ENCODE measurements at places on chromosomes 11 and 22.

DNA sequence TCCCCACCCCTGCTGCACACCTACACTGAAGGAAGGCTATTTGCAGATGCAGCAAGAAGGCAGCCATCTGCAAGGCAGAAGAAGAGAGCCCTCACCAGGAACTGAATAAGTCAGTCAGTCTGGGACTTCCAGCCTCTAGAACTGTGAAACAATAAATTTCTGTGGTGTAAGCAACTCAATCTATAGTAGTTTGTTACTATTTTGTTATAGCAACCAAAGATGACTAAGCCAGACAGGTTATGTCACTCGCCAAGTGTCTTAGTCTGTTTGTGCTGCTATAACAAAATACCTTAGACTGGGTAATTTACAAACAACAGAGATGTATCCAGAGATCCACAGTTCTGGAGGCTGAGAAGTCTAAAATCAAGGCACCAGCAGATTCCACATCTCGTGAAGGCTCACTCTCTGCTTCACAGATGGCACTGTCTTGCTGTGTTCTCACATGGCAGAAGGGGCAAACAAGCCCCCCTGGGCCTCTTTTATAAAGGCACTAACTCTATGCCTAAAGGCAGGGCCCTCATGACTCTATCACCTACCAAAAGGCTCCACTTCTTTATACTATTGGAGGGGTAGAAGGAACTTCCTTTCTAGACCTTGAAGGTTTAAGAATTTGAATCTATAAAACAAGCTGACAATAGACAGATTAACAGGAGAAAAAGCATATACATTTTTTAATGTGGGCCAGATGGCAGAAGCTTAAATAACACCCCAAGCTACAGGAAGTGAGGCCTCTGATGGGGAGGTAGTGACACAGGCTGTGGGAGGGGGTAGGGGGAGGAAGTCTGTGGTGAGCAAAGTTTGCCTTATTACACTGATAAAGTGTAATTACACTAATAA lies 12.3 kb downstream of the APOL6 start:
- no peak for DNase-seq

GRCh38 chr11:108757630-108758029 lies 92.8 kb downstream of the DDX10 start:
- no peak for DNase-seq

- no peak for DNase-seq
Measured at GRCh38 chr11:111408789-111409727, 30.0 kb upstream of the POU2AF1 start.

DNA sequence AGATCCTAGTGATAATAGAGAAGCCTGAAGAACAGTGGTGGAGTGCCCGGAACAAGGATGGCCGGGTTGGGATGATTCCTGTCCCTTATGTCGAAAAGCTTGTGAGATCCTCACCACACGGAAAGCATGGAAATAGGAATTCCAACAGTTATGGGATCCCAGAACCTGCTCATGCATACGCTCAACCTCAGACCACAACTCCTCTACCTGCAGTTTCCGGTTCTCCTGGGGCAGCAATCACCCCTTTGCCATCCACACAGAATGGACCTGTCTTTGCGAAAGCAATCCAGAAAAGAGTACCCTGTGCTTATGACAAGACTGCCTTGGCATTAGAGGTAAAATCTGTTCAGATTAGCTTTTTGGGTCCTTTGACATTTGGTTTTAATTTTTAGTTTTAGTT lies 16.7 kb downstream of the CRKL start:
- DNase-seq = no peak

GRCh38 chr22:41781507-41781906 lies 19.0 kb upstream of the CCDC134 start:
- no peak for DNase-seq

GRCh38 chr11:95661162-95661561 lies 128.4 kb downstream of the FAM76B start:
- no peak for DNase-seq

DNA sequence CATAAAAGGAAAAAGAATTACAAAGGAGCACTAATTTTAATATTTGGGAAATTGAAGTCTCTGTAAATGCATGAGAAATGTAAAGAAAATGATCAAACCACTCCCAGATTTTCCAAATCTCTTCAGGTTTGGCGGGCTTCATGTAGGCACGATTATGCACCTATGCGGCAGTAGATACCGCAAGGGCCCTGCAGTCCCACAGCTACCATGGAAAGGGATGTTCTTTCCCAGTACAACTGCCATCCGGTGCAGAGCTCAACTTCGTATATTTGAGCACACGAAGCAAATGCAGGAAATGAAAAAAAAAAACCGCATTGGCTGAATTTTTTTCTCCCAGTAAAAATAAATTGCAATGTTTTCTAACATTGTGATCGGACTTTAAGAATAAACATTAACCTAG lies 1.4 kb downstream of the SLC17A6 start:
- DNase-seq = no peak

- DNase-seq = no peak
Measured at GRCh38 chr11:124085997-124086846, 29.0 kb upstream of the VWA5A start.

GRCh38 chr11:977830-978720 lies 52.4 kb downstream of the AP2A2 start:
- DNase-seq = no peak

DNA sequence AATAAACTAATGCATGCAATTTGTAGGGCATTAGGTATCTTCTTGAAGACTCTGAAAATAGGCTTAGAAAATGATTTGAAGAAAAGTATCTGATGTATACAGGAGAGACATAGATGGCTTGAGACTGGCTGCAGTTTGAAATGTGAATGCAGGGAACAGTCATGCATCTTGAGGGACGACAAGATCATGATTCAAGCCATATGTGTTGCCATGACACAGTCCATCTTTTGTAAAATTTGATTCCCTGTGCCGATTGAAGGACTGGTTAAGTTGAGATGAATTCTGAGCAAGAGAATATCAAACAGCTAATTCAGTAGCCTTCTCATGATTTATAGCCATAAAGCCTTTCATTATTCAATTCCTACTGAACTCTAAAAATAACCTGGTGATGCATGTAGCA lies 231.6 kb downstream of the CASP12 start:
- no peak for DNase-seq

DNA sequence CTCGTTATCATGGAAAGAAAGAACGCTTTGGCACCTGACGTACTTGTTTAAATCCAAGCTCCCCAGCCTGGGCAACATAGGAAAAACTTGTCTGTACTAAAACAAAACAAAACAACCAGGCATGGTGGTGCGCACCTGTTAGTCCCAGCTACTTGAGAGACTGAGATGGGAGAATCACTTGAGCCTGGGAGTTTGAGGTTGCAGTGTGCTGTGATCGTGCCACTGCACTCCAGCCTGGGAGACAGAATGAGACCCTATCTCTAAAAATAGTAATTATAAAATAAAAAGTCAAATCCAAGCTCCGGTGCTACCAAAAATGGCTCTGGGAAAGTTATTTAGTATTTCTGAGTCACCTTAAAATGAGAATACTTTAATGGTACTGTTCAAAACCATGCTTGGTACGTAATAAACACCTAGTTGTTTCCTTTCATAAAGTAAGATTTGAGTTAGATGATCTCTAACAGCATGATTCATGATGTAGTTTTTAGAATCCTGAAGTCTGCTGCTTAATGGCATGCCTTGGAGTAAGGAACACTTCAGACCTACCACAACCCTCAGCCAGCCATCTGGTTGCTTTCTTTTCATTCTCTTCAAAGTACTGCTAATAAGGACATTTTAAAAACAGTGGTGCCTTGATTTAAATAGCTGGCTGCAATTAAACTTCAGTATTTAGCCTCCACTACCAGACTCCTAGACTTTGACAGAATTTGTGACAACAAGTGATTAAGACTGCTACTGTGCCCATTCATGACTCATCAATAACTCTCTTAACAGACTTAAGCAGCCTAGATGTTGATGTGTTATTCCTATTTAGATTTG lies 8.4 kb downstream of the PPME1 start:
- DNase-seq = peak; percentile 80

- no peak for DNase-seq
Measured at GRCh38 chr22:42884616-42885375, 27.7 kb upstream of the ARFGAP3 start.

- DNase-seq = peak; percentile 59
Measured at GRCh38 chr11:6438979-6439571, 1.7 kb downstream of the HPX start.

DNA sequence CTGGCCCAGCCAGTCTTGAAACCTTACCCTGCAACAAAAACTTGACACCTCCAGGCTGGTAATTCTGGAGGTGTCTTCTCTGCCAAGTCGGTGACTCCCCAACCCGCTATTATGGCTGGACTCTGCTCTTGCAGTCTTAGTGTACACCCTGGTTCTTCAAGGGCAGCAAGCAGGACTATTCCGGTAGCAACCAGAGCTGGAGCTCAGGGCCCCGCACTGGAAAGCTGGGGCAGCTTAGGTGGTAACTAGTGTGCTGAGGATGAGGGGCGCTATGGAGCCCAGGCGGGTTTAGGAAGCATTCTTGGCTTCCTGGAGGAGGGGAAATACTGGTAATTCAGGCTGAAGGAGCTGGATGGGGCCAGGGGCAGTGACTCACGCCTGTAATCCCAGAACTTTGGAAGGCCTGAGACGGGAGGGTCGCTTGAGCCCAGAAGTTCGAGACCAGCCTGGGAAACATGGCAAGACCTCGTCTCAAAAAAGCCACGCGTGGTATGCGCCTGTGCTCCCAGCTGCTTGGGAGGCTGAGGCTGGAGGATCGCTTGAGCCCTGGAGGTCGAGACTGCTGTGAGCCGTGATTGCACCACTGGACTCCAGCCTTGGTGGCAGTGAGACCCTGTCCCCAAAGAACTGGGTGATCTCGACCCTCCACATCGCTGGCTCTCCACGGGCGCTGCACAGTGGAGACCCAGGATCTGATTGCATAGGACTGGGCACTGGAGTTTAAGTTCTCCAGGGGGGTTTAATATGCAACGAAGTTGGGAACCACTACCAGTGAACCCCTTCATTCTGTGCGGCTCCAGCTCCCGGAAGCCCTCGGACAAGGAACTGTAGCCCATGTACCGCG lies 10.6 kb upstream of the AIFM3 start:
- no peak for DNase-seq

GRCh38 chr11:94131047-94131717 lies 2.5 kb downstream of the PANX1 start:
- DNase-seq = no peak

- no peak for DNase-seq
Measured at GRCh38 chr11:36048496-36049247, 104.8 kb downstream of the LDLRAD3 start.

GRCh38 chr11:82176945-82177344 lies 556.7 kb downstream of the FAM181B start:
- DNase-seq = no peak

- DNase-seq = no peak
Measured at GRCh38 chr11:26573896-26574295, 1.8 kb upstream of the MUC15 start.

GRCh38 chr11:72220696-72221363 lies 3.7 kb upstream of the INPPL1 start:
- no peak for DNase-seq

DNA sequence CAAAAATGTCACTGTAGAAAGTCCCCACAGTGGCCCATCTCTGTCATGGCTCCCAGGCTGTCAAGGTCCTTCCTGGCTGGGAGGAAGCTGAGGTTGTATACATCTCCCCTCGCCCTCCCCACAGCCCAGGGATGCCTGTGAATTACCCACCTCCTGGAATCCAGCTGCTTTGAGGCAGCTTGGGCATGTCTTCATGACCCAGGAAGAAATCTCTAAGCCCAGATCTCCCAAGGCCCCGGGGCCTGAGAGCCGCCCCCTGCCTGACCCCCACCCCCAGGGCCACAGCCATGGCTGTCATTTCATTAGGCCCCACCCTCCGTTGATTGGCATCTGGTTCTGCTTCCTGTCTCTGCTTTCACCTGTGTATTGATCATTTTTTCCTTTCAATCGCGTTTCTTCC lies 207.5 kb downstream of the TBC1D22A start:
- DNase-seq = no peak

DNA sequence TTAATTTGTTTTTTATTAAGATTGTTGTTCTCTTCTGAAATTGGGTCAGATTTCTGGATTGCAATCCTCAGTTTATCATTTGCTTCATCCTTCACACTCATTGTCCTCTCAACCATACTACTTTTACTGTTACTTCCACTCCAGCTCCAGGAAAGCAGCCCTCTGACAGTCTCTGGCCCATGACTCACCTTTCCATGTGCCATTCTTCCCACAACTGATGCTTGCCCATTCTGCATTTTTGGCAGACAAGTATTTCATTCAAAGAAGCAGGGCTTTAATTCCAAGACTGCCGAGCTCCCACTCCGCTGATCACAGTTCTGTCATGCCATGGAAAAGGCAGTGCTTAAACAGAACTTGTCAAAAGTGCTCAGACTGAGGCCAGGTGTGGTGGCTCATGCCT lies 139.2 kb downstream of the WNT11 start:
- no peak for DNase-seq

- DNase-seq = no peak
Measured at GRCh38 chr11:6855971-6856541, 6.8 kb upstream of the OR10A2 start.

- DNase-seq = no peak
Measured at GRCh38 chr11:8983552-8983951, 19.3 kb upstream of the TMEM9B start.

GRCh38 chr11:46537537-46538295 lies 56.1 kb downstream of the AMBRA1 start:
- DNase-seq = peak; percentile 83

DNA sequence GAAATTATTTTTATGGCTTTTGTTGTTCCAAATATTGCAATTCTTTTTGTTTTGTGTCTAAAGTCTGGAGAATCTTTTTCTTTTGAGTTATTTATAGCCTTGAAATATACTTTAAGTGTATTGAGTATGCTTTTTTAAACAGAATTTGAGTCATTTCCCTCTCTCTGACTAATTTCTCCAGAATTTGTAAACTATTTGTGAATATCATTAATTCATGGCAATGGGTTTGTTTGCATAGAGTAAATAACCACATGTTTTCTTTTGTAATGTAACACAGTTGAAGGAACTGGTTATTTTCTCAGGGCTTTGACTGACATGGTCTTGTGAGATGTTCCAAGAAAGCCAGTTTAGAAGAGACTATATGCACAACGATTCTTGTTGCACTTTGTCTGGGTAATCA lies 30.9 kb upstream of the MPEG1 start:
- no peak for DNase-seq

DNA sequence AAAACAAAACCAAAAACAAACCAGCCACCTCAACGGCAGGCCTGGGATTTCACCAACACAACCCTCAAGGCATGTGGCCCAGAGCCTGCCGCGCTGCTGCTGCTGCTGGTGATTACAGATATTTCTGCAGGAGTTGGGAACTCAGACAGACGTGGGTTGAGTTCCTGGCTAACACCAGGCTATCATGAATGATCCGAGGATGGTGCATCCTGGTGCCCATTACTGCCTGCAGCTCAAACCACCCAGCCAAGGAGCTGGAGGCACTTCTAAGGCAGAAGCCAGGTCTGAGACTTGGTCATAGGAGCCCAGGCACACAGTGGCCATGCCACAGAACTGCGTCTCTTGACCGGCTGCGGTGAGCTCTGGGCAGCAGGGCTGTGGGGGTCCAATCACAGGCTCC lies 151.8 kb downstream of the MPPED1 start:
- no peak for DNase-seq

DNA sequence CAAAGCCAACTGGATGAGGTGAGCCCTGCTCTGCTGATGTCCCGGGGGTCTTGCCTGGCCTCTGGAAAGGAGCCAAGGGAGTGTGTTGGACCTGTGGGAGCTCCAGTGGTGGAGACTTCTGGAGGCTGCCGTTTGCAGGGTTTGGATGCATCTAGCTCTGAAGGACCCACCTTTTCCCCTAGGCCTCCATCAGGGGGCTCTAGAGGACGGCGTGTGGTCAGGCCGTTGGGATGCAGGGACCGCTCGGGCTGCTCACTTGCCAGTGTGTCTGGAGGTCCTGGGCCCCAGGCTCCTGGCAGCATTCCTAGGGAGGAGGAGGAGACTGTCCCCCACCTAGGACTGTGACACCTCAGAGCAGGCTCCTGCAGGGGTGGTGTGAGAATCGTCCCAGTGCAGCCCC lies 58.3 kb downstream of the PRDM11 start:
- DNase-seq = no peak

All from hematopoietic multipotent progenitor cell treated with erythropoietin and hydrocortisone succinate and interleukin-3 and kit ligand, for 15 days (in vitro differentiated cells).